Renal cortex interstitium (tissue), 15 donors: ENCODE measurements at places on chromosomes 16 and 17. TPM values are rescaled to one million over a fixed set of nuclear protein-coding genes. Genes with fewer than 3 reads are reported as not detected.

DNA sequence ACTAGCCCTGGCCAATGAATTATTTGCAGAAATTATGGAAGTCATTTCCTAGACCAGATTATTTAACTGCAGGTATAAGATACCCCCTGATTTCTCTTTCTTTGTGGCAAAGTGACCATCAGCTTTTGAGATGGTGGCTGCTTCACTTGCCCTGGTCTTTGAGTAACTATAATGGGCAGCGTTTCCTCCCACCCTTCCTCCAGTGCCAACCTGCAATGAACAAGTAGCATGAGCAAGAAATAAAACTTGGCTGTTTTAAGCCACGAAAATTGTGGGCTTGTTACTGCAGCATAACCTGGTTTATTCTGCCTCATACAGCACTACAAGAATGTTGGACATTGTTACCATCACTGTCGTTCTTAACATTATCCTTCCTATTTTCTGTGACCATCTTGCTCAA, 105.3 kb downstream of the CYLD start:
- DNase-seq: no peak

The CCDC78 gene
- polyA plus RNA-seq: 3.1 TPM

GRCh38 chr17:30477774-30478115, 537 bp downstream of the GOSR1 start:
- no peak for DNase-seq

- no peak for DNase-seq
These were observed 36.8 kb upstream of the CBFA2T3 start for GRCh38 chr16:89013692-89014402.

- DNase-seq: no peak
These were observed 4.8 kb upstream of the KRT31 start for GRCh38 chr17:41402161-41402560.

DNA sequence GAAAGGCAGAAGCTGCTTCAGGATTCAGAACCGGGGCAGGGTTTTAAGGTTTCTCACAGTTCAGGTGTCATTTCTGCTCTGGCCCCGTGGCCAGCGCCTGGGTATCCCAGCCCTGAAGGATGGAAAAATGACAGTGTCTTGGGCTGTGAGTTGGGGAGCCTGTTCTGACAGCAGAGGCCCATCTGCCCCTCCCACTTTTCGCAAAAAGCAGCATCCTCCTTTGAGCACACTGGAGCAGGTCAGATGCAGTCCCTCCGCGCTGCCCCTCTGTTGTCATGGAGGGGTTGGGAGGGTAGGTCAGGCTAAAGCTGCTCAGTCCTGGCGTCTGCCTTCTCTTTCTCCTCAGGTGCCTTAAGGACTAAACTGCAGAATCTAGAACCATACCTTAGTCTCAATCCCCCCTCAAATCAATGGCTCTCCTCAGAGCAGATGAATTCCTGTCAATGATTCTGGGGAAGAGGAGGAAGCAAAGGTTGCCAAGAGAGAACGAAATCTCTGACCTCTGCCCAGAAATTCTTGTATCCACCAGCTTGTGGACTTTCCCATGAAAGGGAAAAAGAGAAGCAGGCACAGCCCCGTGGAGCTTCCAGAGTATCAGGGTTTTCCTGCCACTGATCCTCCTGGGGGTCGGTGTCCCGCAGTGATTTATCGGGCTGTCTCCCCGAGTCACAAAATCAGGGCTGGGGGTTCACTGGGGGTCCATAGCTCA, 7.3 kb downstream of the NEUROD2 start:
- no peak for DNase-seq

The MGAT5B gene
- 2.4 TPM for polyA plus RNA-seq

The HS3ST6 gene
- 0.20 TPM for polyA plus RNA-seq

The GNG13 gene
- 0.41 TPM for polyA plus RNA-seq

DNA sequence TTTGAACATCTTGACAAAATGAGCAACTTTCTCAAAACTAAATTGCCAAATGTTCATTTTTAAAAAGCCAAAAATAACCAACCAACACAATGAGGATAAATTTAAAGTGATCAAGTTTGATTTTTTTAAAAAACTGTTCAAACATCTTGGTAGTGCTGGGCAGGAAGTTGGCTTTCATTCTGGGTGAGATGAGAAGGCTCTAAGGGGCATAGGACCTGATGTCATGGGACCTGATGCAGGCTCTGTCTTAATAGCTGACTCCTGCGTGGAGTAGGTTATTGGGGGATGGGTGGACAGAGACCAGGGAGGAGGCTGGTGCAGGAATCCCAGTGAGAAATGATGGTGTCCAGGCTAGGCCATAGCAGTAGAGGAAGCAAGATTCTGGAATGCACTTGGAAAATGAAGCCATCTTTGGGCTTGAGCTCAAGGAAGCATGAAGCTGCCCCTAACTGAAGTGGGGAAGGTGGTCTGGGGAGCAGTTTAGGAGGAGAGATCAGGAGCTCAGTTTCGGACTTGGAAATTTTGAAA, 20.4 kb downstream of the NLRC5 start:
- no peak for DNase-seq

The CALB2 gene
- polyA plus RNA-seq: 0.42 TPM

The P2RX5 gene
- polyA plus RNA-seq: 1.3 TPM

GRCh38 chr17:74758848-74759168, 10.4 kb downstream of the NHERF1 start:
- no peak for DNase-seq

DNA sequence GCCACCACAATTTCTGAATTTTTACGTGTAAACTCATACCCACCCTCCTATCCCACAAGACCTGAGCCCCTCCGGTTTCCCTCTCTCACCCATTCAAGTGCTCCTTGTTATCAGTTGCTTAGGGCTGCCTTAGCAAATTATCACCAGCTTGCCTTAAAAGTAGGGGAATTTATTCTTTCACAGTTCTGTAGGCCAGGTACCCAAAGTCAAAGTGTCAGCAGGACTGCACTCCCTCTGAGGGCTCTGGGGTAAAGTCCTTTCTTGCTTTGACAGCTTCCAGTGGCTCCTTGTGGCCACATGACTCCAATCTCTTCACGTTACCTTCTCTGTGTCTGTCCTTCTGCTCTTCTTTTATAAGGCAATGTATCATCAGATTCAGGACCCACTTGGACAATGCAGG, 7.9 kb upstream of the TMEM220 start:
- DNase-seq: no peak

DNA sequence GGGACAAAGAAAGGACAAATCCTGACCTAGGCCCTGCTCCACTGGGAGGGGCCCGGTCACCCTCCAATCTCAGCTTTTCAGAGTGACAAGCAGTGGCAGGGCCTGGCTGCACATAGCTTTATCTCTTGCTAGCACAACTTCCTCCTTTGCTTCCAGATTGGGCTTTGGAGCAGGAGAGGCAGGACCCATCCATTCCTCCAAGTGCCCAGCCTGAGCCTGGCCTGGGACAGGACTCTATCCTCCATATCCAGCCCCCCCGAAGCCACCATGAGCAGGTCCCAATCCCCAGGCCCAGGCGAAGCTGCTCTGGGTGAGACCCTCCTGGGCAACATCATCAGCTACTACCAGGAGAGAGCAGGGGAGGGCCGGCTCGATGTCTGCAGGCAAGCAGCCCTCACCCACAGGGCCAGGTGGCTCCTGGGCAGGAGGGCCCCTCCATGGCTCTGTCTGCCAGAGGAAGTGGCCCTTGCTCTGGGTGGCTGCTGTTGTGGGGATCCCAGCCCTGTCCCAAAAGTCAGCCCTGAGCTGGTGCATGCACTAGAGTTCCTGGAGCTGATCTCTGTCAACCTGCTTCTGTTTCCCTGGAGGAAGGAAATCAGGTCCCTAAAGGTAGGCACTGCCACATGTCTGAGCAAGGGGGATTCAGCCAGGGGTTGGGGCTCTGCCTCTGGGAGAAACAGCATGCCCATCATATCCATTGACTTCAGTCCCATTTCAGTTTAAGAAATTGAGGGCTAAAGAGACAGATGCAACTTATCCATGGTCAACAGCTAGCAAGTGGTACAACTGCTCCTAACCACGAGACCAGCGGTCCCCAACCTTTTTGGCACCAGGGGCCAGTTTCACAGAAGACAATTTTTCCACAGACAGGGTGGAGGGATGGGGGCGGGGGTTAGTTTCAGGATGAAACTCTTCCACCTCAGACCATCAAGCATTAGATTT, 58.9 kb downstream of the TK2 start:
- no peak for DNase-seq

The CSHL1 gene
- polyA plus RNA-seq: not detected

- DNase-seq: no peak
These were observed 26.8 kb downstream of the SLC25A10 start for GRCh38 chr17:81738801-81739393.

DNA sequence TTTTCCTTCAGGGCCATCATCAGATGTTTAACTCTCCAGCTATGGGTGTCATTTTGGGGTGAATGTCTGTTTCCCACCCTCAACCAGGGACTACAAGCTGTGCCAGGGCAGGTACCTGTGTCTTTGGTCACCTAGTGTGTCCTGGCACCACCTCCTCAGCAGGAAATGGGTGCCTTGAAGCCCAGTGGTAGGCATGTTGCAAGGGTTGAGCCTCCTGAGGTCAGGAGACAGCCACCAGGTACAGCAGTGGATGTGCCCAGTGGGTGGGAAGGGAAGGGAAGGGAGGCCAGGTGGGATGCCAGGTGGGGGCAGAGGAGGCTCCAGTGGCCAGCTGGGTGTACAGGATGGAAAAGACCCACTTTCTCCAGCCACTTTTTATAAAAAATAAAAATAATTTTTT, 25.5 kb upstream of the ADORA2B start:
- DNase-seq: no peak

DNA sequence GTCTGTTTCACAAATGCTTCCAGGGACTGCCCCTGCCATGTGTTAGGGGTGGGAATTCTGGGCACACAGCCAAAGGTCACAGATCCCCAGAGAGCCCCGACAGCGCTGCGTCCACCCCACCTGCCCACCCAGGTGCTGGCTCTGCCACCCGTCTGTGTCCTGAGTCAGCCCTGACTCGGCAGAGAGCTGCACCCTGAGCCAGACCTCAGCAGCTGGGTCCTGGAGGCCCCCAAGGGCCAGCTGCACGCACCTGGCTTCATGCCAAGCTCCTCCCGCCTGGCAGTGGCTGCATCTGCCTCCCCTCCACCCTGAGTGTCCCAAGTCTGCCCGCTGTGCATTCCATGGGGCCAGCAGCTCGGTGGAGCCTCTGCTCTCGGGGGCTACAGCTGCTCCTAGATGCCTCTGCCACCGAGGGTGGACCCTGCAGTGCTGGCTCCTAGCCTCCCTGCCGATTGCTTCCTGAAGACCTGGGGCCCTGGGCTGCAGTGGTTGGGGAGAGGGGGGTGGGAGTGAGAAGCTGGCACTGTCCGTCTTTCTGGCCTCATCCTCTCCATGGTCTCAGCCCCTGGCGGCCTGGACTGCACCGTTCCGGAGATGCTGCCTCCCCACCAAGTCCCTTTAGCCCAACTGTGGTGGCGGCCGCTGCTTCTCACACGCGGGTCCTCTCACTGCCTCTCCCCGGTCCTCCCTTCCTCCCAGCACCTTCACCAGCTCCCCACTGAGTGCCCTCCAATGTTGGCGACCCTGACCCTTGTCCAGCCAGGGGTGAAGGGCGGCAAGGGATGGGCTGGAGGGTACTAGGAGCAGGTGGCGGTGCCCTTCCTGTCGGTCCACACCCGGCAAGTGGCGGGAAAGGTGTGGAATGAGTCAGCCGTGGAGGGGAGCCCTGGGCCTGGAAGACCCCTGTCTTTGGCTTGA, 3.0 kb downstream of the SECTM1 start:
- no peak for DNase-seq

DNA sequence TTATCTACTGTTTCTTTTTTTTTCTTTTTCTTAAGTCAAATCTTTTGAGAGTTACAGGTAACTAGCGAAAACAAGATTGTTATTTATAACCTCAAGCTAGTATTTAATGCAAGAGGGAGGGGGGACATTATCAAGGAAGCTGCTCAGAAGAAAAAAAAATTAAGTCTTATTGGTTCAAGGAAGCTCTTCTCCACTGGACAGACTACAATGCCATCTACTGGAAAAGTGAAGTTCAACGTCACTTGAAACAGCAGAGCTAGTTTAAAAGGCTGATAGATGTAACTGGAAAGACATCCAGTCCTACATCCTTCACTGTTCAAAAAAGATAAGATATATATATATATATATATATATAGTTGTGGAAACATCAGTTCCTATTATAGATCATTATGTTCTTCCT, 418.0 kb upstream of the PSMD7 start:
- DNase-seq: peak; percentile 43

DNA sequence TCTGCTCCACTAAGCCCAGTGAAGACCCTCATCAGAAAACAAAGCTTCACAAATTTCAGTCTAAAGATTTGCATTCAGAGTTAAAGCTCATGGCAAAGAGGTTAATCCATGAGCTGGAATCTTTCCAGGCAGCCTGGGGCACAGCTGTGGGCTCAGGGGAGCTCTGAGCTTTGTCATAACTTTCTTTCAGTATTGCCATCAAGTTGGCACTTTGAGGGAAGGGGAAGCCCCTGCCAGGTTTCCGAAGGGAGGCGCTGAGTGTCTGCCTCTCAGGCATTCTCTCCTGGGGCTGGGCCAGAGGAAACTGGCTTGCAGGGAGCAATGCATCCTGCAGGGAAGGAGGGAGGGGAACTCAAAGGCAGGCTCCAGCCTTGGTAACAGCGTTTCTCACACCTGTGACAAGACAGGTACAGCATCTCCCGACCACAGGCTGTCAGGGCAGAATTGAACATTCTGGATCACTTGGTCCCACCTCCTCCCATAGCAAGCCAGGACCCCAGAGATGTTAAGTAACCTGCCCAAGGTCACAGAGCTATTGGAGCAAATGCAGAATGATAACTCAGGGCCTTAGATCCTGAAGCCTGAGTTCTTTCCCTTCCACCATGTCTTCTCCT, 3.9 kb downstream of the LPO start:
- no peak for DNase-seq

The CHST5 gene
- polyA plus RNA-seq: 0.42 TPM

The CDH1 gene
- polyA plus RNA-seq: 114 TPM

DNA sequence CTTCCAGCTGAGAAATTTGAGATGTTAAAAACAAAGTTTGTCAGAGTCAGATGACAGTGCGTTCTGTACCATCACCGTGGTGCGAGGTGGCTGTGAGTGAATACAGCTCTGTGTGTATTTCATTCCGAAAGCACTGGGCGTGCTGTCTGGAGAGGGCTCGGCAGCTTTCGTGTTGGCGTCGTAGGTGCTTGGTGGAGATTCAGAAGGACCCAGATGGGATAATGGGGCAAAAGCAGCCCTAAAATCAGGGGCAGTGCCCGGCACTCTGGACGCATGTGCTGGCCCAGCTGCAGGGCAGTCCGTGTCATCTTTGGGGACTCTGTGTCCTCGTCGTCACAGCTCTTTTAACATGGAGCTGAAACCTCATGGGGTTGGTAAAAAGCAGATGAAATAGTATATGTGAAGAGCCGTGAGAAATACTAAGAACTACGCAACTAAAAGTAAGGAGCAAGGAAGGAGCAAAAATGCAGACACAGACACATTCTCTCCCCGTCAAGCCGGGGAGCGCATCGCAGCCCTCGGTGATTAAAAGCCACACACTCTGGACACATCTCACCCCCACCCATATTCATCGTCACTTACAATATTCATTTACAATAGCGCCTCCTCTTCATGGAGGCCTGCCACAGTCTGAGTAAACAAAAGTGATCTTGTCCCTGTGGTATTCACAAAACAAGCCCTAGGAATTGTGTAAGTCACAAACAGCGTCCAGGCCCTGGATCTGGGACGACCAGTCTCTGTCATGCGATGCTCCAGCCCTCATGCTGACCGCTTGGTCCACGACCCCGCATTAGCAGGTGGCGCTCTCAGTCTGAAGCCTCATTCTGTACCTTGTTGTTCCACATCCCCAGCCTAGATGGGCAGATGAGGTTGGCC, 206.7 kb downstream of the RPTOR start:
- no peak for DNase-seq

The TEKT5 gene
- polyA plus RNA-seq: 0.16 TPM

GRCh38 chr17:76087531-76087930, 8.5 kb downstream of the ZACN start:
- DNase-seq: no peak

The KRTAP4-5 gene
- polyA plus RNA-seq: not detected
